ENCODE measurements at places on chromosomes 2 and 18.

DNA sequence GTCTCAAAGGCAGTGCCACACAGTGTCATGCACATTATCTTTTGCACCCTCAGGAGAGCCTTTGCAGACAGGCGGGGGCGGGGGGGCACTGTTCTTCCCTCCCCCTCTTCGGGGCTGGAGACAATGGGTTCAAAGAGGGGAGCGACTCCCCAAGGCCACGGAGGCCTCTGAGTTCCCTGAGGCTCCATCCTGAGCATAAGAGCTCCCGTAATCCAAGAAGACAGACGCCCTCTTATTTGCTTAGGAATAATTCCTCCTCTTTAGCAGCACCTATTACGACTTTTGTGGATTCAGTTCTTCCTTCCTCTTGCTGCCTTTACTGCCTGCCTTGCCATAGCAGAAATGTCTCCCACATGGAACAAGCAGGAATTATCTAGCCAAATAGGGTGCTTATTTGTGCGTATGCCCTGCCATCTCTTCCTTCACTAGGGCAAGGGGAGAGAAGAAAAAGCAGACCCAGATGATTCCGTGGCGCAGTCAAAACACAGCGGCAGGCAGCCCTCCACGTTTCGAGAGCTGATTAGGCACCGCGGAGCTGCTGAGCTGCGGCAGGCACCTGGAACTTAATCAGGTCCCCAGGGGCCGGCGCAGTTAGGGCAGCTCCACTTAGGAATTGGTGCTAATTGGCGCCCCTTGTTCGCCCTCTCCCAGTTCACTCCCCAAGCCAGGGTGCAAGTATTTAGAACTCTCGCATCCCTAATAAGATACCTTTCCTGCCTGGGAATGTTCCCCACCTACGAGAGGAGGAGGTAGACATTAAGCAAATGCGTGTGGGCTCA, 233.4 kb upstream of the MYT1L start:
- DNase-seq, result no peak

DNA sequence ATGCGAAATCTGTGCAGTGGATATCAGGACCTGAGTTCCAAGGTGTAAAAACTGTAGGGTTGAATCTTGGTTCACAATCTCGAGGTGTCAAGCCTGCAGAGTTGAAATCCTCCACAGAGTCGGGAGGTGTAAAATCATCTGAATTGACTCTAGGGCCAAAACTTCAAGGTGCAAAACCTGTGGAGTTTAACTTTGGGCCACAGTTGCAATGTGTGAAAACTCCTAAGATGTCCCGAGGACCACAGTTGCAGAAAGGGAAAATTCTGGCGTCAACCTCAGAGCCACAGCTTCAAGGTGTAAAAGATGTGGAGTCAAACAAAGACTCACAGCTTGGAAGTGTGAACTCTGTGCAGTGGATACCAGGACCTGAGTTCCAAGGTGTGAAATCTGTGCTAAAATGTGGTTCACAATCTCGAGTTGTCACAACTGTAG, 9.8 kb upstream of the ZNF512 start:
- DNase-seq, result no peak

- no peak for DNase-seq
Measured at GRCh38 chr2:170365686-170366085, 187.7 kb downstream of the MYO3B start.

DNA sequence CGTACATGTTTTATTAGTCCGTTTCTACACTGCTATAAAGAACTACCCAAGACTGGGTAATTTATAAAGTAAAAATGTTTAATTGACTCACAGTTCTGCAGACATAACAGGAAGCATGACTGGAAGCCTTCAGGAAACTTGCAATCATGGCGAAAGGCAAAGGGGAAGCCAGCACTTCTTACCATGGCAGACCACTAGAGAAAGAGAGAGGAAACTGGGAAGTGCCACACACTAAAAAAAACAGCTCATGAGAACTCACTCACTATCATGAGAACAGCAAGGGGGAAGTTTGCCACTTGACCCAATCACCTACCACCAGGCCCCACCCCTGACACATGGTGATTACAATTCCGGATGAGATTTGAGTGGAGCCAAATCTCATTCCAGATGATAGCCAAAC, 466.2 kb downstream of the IRS1 start:
- DNase-seq, result peak; percentile 31

GRCh38 chr2:85250045-85250444, 77.7 kb downstream of the TGOLN2 start:
- DNase-seq, result no peak

DNA sequence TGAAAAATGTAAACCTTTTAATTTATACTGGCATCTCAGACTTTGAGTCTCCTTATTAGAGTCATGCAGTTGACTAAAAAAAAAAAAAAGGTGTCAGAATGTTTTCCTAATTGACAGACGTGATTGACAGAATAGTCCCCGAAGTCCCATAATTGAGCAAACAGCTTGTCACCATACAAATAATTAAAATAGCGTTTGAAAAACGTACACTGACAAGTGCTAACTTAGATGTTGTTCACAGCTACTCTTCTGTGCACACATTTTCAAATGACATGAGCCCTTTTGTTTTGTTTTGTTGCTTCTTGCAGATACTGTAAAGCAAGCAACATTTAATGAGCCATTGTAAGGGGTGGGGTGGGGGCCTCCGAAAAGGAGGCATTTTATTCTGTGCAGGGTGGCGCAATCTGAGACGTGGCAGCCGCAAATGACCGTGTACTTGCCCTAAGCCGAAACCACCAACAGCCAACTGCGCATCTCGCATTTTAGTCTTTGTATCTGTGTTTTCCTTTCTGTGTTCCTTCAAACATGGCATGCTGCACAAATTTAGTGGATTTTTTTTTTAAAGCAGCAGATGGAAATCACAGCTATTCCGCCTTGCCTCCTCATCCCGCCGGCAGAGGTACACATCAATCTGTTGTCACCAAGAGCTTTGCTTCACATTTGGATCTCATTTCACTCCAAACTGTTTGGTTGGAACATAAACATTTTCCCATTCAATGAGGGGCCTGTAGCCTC, 52.4 kb downstream of the LPIN1 start:
- DNase-seq, result no peak

GRCh38 chr18:77084688-77085035, 47.9 kb downstream of the MBP start:
- DNase-seq, result no peak

All from GF-D8 (cell line).